ENCODE measurements at places on chromosomes 2 and 18.

GRCh38 chr2:226705133-226705886 is 94.3 kb downstream of the IRS1 start:
- DNase-seq, result no peak

GRCh38 chr18:68215931-68216330 is 499.0 kb downstream of the TMX3 start:
- DNase-seq, result no peak

DNA sequence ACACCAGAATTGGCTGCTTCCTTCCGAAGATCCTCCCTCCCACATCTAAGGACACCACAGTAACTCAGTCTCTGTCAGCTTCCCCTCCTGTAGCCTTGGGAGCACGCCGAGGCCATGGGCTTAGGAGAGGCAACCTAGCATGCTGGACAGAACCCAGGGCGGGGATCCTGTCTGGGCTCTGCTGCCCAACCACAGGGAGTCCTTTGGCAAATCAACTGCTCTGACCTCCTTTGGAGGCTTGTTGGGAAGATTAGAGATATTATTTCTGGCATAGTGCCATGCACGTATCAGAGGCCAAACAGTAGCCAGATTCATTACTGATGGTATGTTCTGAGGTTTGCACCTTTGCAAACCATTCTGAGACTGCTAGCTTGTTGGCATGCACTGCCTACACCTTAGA is 262.7 kb upstream of the EPAS1 start:
- no peak for DNase-seq

- DNase-seq, result no peak
These were observed 50.4 kb upstream of the BZW1 start for GRCh38 chr2:200761266-200761665.

DNA sequence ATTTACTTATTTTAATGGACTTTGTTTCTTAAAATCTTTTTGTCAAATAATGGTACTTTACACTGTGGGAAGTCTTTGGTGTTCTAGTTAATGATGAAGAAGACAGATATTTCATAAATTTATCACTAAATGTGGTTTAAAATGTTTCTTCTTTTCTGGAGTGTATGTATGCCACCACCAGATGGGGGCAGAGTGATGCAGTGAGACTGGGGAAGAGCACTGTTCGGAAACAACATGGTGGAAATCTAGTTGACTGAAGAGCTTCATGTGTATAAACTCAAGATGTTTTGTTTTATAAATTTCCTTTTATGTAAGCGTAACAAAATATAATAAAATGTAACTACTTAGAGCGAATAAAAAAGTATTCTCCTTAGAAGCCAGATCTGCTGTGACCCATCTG is 195.1 kb downstream of the KCNE4 start:
- DNase-seq, result no peak

DNA sequence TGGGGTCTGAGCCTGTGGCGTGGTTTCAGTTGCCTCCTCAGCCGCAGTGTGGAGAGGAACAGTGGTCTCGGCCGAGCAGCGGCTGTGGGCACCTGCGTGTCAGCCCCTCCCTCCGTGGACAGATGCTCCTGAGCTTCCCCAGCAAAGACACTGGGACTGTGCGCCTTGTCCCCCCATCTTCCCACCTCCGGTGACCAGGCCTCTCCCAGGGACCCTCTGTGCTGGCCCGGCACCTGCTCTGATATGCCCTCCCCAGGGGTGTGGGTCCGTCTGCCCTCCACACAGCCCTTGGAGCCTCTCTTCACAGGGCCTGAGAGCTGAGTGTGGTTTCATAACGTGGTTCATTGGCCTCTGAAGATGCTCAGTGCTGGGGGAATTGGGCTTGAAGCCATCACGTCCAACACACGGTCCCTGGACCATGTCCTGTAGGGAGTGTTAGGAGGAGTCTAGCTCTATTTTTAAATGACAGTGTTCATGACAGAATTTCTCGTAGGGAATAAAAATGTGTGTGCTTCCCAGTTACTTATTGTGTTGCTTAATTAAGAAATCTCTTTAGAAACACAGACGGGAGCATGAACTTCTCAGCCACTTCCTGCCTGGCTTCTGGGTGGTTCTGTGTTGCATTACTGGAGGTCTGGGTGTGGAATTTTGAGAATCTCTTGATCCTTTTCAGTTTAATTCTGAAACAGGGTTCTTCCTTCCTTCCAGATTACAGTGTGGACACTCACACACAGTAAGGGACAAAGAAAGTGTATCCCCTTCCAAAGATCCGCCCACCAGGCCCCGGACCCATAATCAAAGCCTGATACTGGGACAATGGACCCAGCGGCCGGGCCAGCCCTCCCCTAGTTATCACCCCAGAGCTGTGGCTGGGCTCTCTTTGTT is 110.7 kb downstream of the NFATC1 start:
- peak; percentile 56 for DNase-seq

GRCh38 chr2:206260188-206261012 is 14.1 kb upstream of the ZDBF2 start:
- no peak for DNase-seq

- no peak for DNase-seq
These were observed at the start of gene NCKAP5 for GRCh38 chr2:133568172-133568571. Gene NCKAP5, minus strand, starts transcription at chr2:133568463. Its CDS starts 50,937 bp downstream, at chr2:133517526.

- DNase-seq, result no peak
These were observed 291.9 kb upstream of the TRIB2 start for GRCh38 chr2:12424809-12425208.

- no peak for DNase-seq
These were observed 5.0 kb downstream of the OSBPL6 start for GRCh38 chr2:178199334-178199733.

- no peak for DNase-seq
These were observed 95.4 kb downstream of the ZBTB7C start for GRCh38 chr18:48313792-48314191.

- no peak for DNase-seq
These were observed 207.2 kb downstream of the ATAD2B start for GRCh38 chr2:23719716-23720115.

DNA sequence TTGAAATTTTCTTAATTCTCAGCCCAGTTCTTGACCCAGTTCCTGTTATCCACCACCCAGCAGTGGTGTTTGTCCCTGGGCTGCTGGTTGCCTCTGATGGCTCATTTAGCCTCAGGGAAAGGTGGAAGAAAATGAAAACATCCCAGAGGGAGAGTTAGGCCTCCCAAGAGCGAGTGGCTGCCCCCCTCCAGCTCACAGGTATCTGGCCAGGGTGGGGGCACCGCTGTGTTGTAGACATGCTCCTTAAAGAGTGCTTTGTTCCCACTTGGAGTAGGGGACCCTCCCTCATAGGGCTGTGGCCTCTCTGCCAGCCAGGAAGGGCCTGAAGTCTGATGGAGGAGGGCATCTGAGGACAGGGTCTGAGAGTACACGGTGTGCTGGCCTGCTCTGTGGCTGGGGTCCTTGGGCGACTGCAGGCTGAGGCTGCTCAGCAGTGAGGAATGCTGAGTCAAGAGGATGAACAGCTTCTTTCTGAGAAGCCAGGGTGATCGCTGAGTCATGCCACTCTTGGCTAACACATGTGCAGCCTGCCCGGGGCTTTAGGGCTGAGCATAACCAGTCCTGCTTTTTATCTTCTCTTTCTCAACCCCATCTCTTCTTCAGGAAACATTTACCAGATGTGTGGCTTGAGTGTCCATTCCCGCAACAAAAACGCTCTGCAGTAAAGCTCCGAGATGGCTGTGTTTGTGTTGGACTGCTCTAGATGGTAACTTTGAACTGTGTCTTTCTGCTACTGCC is 72.3 kb downstream of the IL1R2 start:
- DNase-seq, result peak; percentile 75

DNA sequence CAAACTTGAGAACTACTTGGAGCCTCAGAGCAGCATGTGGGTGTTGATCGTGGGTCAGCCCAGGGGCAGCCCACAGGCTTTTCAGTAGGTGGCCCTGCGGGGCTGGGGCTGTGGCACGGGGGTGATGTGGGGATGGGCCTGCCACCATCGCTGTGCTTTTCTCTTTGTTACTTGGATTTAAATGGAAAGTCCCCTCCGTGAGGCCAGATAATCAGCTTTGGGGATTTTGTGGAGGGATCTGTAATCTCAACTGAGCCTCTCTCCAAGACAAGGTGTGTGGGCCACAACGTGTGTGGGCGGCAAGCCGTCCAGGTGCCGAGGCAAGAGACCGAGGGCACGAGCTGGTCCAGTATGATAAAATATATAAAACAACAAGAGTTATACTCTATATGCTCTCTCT is 16.7 kb downstream of the COLEC11 start:
- DNase-seq, result no peak

DNA sequence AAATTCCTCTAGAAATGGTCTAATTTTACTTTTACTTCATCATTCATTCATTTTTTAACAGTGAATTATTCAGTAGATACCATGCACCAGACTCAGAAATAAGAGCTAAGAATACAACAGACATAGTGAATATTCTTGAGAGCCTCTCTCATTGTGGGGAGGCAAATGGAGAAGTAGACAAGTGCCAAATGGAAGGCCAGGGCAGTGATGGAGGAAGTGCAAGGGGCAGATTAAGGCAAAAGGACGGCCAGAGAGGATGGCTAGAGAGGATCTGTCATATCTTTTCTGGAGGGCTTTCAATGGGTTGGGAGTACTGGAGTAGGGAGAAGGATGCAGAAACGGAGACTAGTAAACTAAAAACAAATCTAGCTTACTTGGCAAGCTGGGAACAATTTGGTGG is 19.0 kb upstream of the RMDN2 start:
- DNase-seq, result no peak

GRCh38 chr2:144111437-144111836 is 408.5 kb downstream of the ZEB2 start:
- DNase-seq, result no peak

GRCh38 chr2:234249873-234250272 is 199.4 kb downstream of the SPP2 start:
- no peak for DNase-seq

DNA sequence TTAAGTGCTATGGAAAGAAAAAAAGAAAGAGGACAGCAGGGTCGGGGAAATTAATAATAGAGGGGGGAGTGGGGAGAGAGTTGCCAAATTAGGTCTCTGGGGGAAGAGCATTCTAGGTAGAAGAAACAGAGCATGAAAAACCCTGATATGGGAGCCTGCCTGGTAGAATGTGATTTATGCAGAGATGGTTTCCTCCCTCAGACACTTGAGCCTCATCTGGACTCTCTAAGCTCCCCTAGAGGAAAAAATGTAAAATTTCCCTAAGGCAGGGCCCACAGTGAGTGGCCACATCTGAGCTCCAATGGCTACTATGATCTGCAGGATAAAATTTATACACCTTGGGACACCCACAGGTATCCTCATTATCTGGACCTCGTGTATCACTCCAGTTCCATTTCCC is 20.6 kb upstream of the EPAS1 start:
- no peak for DNase-seq

DNA sequence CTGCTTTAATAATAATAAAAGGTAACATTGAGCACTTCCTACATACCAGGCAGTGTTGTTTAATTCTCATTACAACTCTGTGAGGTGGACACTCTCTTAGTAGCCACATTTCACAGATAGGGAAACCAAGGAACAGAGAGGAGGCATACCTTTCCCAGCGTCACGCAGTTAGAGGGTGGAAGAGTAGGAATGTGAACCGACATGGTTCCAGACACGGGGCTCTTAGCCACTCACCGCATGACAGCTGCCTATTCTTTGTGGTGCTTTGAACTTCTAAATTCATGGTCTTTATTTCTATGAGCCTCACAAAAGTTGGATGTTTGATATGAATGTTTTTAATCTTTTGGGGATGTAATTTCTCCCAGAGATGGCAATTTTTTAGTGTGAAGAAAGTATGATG is 76.0 kb downstream of the OSBPL6 start:
- no peak for DNase-seq

- DNase-seq, result no peak
These were observed 509.6 kb upstream of the TCF4 start for GRCh38 chr18:56097621-56098020.

DNA sequence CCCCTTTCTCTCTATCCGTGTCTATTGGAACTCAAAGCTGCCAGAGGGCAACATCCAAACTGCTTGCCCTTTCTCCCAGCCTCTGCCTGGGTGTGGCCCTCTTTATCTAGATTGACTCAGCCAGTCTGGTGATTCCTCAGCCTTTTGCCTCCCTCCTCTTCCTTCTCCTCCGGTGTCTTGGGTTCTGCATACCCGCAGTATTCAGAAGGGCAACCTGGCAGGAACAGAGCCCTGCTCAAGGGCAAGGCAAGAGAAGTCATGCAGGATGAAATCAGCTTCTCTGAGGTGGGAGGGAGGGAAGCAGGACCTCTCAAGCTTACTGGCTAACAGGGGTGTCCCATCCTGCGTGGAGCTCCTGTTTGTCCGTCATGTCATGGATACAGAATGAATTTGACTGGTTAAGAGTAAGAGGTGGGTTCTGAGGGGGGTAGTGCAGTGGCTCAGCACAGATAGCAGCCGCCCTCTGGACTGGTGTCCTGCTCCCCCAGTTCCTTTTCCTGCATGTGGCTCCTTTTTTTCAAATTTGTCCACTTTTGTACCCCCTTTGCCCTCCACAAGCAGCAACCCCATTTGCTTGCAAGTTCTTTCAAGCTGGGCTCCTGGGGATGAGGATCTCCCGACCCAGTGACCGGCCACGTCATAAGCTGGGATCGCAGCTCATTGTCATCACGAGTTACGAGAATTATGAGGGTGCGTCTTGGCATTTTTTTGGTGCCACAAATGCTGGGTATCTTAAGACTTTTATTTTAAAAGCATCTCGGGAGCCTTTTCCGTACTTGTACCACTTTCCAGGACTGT is 154.1 kb downstream of the FHOD3 start:
- DNase-seq, result no peak

DNA sequence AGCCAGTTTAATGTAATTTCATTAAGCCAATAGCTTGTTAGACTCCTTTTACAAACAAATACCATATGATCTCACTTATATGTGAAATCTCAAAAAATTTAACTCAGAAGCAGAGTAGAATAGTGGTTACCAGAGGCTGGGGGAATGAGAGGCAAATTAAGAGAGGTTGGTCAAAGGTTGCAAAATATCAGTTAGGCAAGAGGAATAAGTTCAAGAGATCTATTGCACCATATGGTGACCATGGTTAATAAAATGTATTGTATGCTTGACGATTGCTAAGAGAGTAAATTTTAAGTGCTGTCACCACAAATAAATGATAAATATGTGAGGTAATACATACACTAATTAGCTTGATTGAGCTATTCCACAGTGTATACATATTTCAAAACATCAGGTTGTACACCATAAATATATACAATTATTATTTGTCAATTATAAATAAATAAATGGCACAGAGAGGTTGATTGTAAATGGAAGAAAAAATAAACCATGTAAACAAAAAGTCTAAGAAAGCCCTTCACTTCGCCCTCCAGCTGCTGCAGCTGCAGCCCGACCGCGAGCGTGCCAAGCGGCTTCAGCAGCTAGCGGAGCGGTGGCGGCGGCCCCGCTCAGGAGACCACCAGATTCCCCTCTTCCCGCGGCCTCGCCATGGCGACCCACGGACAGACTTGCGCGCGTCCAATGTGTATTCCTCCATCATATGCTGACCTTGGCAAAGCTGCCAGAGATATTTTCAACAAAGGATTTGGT is 23.0 kb upstream of the ACTR2 start:
- no peak for DNase-seq
